ENCODE measurements at places on chromosomes 2 and 18.

DNA sequence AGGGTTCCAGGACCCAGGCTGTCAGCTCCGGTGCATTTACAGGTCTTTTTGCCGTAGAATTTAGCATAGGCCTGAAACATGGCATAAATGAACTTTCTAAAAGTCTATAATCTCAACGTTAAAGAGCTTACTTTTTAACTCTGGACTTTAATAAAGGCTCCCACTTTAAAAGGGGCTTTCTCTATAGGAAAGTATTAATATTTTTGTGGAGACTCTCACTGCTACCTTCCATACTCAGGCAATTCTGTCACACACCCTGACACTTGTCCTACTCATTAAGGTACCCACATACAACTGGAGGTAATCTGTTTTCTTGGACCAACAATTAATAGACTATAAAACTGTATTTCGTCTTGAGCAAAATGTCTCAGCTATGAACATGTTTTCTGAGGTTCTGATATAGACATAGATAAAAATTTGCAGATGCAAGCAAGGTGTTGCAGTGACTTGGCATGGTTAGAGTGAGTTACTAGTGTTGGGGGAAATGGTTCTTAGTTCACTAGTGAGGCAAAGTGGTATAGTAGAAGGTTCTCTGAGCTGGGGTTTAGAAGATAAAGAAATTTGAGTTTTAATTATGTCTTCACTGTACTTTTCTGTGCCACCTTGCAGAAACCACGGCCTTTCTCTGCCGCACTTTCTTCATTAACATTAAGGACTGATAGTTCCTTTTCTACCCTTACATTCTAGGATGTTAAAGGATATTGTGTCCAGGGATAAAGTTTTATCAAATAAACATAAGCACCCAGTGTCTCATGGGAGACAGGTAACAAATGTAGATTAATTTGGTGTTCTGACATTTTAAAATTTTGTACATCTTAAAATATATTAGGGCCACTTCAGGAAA lies 10.8 kb upstream of the NR4A2 start:
- DNase-seq = no peak

- no peak for DNase-seq
Measured at GRCh38 chr18:77067291-77068061, 65.1 kb downstream of the MBP start.

DNA sequence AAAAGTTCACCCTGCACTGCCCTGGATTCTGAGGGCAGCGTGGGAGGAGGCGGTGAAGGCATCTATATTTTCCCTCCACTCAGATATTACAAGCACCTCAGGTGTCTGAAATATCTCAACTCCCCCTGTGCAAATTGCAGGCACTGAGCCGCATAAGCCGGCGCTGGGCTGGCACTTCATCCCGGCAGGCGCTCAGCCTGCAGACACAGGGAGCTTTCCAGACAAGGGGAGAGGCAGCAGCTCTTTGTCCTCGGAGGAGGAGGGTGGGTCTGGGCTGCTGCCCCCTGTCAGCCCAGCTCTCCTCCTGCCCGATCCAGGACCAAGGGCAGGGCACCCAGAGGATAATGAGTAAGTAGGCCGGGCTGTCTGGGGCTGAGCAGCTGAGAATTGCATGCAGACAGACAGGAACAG lies 189.3 kb upstream of the MYT1L start:
- DNase-seq = no peak

- no peak for DNase-seq
Measured at GRCh38 chr18:46767217-46767616, 10.4 kb upstream of the ST8SIA5 start.

DNA sequence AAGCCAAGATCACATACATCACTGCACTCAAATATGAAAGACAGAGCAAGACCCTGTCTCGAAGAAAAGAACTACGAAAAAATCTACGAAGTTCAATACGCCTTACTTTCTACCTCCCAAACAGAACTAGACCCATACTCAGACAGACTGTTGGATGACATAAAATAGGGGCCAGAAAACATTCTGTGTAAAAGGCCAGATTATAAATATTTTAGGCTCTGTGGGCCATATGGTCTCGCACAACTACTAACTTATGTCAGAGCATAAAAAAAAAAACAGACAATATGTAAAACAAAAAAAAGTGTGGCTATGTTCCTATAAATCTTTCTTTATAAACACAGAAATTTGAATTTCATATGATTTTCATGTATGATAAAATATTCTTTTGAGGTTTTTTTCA lies 40.8 kb downstream of the NBAS start:
- DNase-seq = no peak

GRCh38 chr2:46545015-46545839 lies 65.9 kb downstream of the TMEM247 start:
- DNase-seq = no peak

GRCh38 chr2:99784946-99785345 lies 295.1 kb upstream of the REV1 start:
- DNase-seq = no peak

DNA sequence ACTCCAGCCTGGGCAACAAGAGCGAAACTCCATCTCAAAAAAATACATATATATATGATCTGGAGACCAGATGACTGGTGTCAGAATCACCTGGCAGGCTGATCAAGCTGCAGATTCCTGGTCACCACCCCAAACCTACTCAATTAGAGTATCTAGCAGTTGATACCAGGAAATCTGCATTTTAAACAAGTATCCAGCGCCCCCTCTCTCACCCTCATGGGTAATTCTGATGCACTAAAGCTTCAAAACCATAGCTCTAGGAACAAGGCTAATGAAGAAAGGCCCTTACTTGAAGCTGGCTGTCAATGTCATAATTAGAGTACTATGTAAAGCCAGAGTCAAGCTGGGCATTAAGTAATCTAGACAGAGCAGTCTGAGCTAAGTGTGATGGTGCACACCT lies 25.0 kb upstream of the PCBP1 start:
- no peak for DNase-seq

- no peak for DNase-seq
Measured at GRCh38 chr18:55506074-55506473, 81.9 kb downstream of the TCF4 start.

- DNase-seq = no peak
Measured at GRCh38 chr2:205681401-205682238, 681 bp upstream of the NRP2 start.

DNA sequence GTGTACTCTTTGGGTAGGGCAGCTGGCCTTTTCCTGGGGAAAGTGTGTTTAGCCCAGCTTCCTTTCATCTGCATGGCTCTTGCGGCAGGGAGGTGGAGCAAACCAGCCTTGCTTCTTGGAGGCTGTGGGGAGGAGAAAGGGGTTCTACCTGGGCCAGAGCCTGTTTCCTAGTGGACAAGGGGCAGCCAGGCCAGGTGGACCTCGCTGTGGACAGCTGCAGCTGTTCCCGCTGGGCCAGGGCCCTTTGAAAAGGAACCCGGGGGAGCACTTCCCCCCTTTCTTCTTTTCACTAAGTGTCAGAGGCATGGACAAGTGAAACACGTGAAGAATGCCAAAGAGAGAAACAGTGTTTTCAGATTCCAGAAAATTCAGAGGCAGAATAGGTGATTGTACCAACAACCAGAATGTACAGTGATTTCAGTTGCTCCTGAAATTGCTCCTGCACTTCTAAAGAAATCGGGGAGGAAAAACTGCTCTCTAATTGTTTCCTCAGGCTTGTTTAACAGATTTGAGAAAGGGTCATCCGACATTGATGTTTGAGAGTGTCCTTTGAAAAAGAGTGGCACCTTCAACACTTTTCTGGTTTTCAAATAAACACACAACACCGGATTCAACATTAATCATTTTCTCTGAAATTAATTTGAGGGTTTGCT lies 3.9 kb downstream of the GLI2 start:
- DNase-seq = no peak

DNA sequence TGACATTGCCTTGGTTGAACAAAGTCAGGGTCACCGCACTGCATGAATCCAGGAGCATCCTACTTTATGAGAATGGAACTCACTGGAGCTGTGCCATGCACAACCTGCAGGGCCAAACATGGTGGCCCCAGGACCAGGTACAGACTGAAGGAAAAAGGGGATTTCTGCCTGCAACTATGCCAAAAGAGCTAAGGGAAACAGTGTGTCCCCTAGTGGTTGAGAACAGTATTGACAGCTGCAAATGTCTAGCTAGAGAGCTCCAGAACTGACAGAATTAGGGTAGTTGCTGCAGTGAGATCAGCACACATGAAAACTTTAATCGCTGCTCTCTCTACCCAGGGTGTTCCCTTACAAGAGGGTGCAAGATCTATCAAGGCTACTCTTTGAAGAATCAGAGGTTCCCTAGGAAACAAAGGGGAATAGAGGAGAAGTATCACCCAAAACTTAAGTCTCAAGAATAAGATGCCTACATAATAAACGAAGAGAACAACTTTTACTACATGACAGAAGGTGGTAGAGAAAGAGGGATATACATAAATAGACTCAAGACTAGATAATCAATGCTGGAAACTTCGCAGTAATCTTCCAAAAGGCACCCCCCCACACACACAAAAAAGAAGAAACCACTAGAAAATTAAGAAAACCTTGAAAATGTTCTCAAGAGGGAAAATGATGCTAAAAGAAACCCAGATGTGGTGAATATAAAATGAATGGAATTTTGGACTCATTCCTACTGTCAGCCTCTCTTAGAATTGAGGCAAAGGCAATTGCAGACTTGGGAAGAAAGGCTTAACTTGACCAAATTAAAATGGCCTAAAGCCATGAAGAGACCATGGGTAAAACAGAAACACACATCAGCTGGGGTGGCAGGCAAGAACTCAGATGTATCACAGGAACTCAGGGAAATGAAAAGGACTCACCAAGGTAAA lies 43.6 kb upstream of the IHH start:
- peak; percentile 8 for DNase-seq

- DNase-seq = no peak
Measured at GRCh38 chr18:67776929-67777328, 260.4 kb upstream of the DSEL start.

- no peak for DNase-seq
Measured at GRCh38 chr18:2905854-2906703, 59.3 kb downstream of the EMILIN2 start.

GRCh38 chr18:44818668-44819403 lies 138.1 kb downstream of the SETBP1 start:
- no peak for DNase-seq

DNA sequence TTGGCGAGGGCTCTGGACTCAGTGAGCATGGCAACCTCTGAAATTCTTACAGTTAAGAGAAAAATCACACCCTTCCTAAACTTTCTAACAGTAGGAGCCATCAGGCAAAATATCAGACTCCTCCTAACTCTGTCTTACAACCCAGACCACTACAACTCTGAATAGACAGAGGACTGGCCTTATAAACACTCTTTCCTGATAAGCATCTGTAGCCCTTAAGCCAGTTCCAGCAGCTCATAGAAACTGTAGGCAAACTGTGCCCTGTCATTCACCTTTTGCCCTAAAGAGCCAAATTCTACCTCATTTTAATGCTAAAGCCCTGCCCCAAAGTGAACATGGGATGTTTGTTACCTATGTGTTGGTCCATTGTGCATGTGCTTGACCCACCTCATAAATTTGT lies 304.8 kb downstream of the ALK start:
- no peak for DNase-seq

GRCh38 chr2:165820296-165820695 lies 26.2 kb upstream of the GALNT3 start:
- peak; percentile 2 for DNase-seq

DNA sequence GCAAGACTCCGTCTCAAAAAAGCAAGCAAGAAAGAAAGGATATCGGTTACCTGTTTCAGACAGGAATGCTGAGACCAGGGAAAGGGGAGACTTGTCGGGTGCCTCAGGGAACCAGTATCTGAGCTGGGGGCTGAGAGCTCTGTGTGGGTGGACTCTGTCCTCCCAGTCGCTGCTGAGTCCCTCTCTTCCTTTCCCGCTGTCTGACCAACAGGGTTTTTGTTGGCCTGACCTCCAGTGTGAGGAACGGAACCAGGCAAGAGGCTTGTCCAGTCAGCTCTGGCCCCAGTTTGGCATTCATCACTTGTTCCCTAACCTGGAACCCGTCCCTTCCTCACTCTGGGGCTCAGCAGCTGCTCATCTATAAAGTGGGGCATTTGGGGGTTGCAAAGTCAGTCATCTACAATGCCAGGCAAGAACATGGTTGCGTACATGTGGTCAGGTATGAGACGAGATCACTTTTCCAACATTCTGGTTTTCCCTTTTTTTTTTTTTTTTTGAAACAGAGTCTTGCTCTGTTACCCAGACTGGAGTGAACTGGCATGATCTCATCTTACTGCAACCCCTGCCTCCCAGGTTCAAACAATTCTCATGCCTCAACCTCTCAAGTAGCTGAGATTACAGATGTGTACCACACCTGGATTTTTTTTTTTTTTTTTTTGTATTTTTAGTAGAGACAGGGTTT lies 116.4 kb downstream of the PLB1 start:
- DNase-seq = no peak

DNA sequence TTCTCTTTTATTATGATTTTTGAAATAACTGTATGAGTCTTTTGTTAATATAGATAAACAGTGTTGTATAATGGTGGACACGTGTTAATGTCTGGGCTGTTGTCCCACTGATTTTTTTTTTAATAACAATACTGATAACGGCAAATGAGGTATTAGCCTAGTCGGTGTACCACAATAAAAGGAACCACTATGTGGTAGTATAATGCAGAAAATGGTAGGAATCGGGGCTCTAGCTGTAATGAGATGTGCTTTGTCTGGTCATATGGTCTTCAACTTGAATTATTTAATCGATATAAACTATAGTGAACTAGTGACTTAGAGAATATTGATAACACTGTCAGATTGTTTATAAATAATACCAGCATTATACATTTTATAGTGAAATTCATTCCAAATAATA lies 517.9 kb upstream of the SPHKAP start:
- no peak for DNase-seq

- DNase-seq = no peak
Measured at GRCh38 chr2:100453853-100454252, 16.4 kb upstream of the NMS start.

GRCh38 chr2:212607080-212607479 lies 68.5 kb upstream of the ERBB4 start:
- DNase-seq = no peak

- no peak for DNase-seq
Measured at GRCh38 chr2:100437751-100438150, 20.3 kb upstream of the CHST10 start.

GRCh38 chr2:160670618-160671017 lies 177.0 kb upstream of the RBMS1 start:
- DNase-seq = no peak

- DNase-seq = no peak
Measured at GRCh38 chr2:41903474-41904135, 144.2 kb upstream of the PKDCC start.

GRCh38 chr2:232260075-232260474 lies 118.5 kb upstream of the ALPP start:
- no peak for DNase-seq

DNA sequence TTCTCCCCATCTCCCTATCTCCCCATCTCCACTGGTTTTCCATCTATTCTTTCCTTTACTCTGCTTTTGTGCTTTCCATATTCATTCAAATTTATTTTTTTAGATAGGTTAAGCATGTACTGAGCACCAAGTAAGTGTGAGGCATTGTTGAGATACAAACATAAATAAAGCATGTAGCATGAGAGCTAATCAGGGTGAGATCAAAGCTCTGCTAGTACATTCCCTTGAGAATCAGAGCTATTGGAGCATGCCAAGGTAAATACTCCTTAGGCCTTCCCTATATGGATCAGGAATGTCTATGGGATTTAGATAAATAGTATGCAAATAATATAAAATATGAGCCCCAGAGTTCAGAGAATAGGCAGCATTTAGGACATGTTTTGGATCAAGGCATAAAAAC lies 25.3 kb downstream of the BABAM2 start:
- no peak for DNase-seq
